HL-60 (cell line): ENCODE measurements at places on chromosomes 12 and 14.

DNA sequence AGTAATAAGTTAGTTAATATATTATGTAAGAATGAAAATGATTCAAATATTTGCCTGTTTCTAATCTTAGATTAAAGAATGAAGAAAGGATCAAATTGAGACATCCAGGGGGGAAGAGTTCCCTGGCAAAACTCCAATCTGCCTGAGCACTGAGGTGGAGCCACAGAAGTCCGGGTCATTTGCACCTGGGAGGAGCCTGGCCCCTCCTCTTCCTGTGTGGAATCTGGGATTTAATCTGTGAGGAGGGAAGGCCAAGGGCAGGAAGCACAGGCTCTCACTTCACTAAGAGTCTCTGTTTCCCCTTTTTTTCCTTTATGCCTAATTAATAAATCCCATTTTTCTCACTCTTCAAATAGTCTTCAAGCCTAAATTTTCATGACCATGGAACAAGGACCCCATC is 599.5 kb downstream of the FLRT2 start:
- no peak for DNase-seq

GRCh38 chr14:76867516-76868453 is 41.6 kb downstream of the LRRC74A start:
- DNase-seq: peak; percentile 49

- no peak for DNase-seq
Measured at GRCh38 chr12:22640851-22641250, 15.9 kb downstream of the ETNK1 start.

- DNase-seq: no peak
Measured at GRCh38 chr12:51898506-51898905, 8.8 kb upstream of the ACVRL1 start.

DNA sequence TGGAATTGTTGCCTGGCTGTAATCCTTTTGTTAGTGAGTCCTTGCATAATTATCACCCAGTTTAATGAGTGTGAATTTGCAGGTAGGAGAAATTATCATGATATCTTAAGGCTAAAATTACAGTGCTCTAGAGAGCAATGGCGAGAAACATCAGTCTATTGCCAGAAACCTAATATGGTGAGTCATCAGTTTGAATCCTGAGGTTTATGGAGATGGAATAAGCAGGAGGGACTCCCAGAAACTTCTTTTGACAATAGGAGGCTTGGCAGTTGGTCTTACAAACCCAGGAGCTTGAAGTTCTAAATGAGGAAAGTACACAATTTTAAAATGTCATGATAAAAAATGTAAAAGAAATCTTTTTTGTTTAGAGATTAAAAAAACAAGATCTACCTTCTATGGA is 31.5 kb upstream of the CRADD start:
- DNase-seq: no peak

DNA sequence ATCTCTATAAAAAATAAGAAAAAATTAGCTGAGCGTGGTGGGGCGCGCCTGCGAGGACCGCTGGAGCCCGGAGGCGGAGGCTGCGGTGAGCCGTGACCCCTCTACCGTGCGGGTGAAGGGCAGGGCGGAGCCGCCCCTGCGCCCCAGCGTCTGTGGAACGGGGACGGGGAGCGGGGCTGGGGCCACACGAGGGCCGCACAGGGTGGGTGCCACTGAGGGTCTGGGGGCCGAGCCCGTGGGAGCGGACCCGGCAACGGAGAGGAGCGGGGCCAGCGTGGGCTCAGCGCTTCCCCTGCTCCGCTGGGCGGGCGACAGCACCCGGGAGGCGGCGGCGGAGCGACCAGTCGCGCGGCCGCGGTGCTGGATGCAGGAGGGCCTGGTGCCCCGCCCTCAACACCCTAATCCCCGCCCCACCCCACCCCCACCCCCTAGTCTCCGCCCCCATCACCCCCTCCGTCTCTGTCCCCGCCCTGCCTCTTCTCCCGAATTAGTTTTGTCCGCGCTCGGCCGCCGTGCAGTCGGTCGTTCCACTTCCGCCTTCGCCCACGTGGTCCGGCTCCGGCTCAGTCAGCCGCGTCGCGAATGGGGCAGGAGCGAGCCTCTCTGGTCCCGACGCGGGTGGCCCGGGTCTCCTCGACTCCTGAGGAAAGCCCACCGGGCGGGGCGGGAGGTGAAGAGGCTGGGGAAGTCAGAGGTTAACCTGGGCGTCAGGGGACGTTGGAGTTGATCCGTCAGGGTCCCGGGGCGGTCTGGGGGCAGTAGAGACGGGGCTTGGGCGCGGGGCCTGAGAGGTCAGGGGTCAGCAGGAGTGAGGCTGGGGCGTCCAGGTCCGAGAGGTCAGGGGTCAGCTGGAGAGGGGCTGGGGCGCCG is at the start of gene PUS1:
Gene PUS1, plus strand, starts transcription at position 566 of the 870 bp plus-strand sequence. CDS start 447 bp downstream, outside the sequence.
- DNase-seq: peak; percentile 94

GRCh38 chr12:95739561-95740313 is 50.8 kb downstream of the NTN4 start:
- DNase-seq: no peak

- no peak for DNase-seq
Measured at GRCh38 chr12:98551787-98552186, 36.4 kb downstream of the TMPO start.

DNA sequence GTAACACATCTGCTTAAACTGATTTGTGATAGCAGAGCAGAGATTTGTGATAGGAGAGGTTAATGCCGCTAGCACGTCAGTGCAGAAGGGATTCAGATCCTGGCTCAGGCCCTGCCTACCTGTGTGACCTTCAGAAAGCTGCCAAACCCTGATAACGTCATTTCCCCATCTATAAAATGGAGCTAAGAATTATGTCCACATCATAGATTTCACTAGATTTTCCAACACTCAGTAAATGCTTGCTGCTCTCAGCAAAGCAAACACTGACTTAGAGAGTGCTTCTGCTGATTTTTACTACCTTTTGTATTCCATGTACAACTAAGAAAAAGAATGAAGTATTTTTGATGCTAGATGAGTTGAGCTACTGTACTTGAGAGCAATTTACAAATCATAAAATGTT is 261.4 kb downstream of the ITPR2 start:
- no peak for DNase-seq

GRCh38 chr12:2004113-2004929 is at the start of gene DCP1B:
DCP1B (minus strand) TSS chr12:2004457; CDS start chr12:2004431, 26 bp downstream.
- peak; percentile 90 for DNase-seq

DNA sequence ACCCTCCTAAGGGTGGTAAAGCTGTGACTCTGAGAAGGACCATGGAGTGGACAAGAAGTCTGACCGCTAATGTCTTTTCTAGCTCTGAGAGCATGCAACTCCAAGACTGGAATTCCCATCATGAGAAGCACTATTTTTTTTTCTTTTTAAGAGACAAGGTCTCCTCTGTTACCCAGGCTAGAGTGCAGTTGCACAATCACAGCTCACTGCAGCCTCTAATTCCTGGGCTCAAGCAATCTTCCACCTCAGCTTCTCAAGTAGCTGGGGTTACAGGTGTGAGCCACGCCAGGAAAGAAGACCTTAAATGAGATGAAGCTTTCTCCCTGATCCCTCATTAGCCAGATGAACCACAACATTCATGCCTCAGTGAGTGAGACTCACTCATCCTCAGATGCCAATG is 19.2 kb downstream of the VDR start:
- no peak for DNase-seq

GRCh38 chr12:127063339-127064072 is 1203.5 kb upstream of the TMEM132C start:
- no peak for DNase-seq

DNA sequence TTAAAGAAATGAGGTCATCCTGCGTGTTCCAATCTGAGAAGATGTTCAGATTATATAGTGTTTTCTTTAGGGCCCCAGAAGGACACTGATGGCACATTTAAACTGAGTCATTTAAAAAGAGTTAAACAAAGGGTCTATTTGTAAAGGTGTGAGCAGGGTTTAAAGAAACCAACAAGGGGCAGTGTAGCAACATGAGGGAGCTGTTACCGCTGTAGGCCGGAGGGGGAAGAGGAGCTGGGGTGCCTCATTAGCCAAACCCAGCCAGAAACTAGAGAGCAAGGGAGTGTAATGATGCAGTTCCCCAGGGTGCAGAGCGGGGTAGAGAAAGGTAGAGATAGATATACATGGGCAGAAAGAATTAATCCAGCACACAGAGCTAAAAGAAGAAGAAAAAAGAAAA is 160.4 kb downstream of the TBX5 start:
- DNase-seq: no peak

GRCh38 chr12:25251769-25252168 is 1.0 kb upstream of the KRAS start:
- DNase-seq: no peak

GRCh38 chr12:61385771-61386170 is 874.4 kb upstream of the USP15 start:
- no peak for DNase-seq

- DNase-seq: no peak
Measured at GRCh38 chr14:103073876-103074728, 9.9 kb upstream of the LBHD2 start.

DNA sequence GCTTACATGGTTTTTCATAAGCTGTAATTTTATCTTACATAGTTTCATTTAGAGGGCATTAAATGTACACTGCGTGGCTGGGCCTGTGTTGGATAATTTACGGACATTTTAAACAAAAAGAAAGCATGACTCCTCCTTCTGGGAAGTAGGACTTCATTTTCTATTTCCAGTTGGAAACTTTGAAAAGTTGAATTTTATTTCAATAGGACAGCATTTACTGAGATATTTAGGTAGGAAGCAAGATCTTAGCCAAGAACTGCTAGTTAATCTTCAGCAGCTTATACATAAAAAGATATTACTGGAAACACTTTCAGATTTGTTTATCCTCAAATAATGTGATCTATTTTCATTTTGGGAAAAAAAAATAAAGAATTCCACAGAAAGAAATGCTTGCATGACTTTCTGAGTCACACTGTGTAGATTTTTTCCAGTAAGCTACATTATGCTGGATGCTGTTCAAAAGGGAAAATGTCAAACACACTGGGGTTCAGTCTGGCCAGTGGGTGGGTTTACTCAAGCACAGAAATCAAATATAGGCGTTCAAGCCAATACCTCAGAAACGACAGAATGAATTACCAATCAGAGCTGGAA is 239.4 kb upstream of the KRR1 start:
- no peak for DNase-seq

GRCh38 chr12:106342397-106343213 is 14.9 kb upstream of the POLR3B start:
- no peak for DNase-seq

- no peak for DNase-seq
Measured at GRCh38 chr12:109308534-109309380, at the start of gene FOXN4. FOXN4 (minus strand) TSS chr12:109309284; CDS start chr12:109308321, 963 bp downstream.
